ENCODE measurements at places on chromosomes 3 and 15.

DNA sequence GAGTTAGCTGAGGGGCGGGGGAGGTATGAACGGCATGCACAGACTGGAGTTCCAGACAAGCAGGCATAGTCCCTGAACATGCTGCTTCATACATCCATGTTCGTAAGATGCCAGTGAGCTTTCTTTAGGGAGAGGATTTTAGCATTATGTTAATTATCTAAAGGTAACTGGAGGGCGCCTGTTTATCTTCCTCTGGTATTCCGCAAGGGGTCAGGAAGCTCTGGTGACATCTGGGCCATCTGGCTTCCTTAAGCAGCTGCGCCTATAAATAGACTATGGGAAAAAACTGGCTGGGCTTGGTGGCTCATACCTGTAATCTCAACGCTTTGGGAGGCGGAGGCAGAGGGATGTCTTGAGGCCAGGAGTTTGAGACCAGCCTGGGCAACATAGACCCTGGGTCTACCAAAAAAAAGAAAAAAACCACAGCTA is 1.5 kb upstream of the FBXO22 start:
- no peak for DNase-seq

DNA sequence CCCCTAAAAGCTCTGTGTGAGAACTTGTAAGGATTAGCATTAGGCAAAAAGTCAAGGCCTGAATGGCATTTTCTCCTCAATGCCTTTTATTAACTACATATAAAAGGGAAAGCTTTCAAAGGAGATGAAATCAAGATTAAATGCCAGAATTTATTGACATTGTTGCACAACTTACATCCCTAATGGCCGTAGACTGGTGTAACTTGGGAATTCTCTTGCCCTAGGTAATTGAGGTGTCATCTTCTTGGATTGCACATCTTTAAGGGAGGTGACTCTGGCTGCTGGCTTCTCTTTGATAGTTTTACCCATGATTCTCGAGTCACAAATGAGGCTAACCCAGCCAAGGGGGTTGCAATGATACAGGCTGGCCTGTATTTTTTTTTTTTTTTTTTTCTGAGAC is 249.1 kb downstream of the TBL1XR1 start:
- no peak for DNase-seq

GRCh38 chr3:105062853-105063252 is 303.9 kb upstream of the ALCAM start:
- no peak for DNase-seq

DNA sequence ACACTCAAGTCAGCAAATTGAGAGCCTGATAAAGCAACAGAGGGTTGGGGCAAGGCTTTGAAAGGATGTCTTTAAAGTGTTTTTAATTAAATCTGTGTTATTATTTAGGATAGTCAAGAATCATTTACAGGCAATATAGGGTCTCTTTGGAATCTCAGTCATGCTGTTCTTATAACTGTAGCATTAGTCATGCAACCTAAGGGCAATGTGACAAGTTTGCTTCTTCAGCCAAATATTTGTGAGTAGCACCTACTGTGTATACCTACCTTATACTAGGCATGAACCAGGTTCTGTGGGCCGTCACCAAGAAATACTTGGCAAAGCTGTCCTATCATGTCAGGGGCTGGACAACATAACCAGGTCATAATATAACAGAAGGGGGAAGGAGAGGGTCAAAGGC is 184.6 kb upstream of the TRIM42 start:
- no peak for DNase-seq

GRCh38 chr15:65963911-65964482 is 94.7 kb downstream of the RAB11A start:
- no peak for DNase-seq

DNA sequence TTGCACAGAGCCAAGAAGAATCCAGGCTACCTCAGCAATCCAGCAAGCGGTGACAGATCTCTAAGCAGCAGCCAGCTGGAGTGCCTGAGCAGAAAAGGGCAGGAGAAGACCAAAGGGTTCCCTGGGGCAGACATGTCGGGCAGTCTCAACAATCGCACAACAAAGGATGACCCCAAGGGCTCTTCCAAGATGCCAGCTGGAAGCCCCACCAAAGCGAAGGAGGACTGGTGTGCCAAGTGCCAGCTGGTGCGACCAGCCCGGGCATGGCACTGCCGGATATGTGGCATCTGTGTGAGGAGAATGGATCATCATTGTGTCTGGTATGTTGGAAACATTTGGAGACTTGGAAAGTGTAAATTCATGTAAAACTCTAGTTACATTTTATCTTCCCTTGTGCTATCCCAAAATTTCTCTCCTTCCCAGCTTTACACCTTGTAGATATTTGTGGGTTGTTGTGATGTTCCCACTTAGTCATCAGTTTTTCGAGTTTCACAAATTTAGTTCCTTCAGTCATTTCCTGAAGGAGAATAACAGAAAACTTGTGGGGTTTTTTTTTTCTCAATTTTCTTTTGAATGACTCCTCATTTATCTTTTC is 6.4 kb downstream of the ZDHHC23 start:
- no peak for DNase-seq

DNA sequence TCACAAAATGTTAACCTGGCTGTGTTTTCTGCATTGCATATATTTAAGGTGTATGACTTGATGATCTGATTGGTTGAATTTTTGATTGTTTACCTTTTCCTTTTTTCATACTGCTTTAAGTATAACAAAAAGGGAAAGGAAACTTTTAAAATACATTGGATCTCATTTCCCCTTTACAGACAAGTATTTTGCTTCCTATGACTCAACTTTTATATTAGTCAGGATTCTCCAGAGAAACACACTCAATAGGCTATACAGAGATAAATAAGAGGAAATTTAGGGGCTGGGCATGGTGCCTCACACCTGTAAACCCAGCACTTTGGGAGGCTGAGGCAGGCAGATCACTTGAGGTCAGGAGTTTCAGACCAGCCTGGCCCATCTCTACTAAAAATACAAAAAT is 205.8 kb downstream of the TJP1 start:
- no peak for DNase-seq

DNA sequence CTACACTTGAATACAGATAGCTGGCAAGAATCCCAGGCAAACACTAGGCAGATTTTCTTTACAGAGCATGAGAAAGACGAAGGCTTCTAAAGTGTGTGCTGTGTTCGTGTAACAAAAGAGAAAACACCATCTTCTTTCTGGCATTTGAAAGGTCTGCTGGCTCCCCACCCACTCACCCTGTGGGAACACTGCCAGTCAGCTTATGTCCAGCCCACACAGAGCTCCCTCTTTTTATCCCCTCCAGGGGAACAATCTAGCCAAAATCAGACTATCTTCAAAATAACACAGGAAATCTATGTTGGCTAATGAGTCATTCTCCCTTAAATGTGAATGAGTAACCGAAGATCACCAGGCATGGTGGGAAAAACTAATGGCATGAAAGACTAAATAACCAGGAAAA is 45.6 kb upstream of the PAQR5 start:
- DNase-seq = peak; percentile 18

- DNase-seq = no peak
These were observed 23.7 kb downstream of the TPRA1 start for GRCh38 chr3:127566833-127567232.

DNA sequence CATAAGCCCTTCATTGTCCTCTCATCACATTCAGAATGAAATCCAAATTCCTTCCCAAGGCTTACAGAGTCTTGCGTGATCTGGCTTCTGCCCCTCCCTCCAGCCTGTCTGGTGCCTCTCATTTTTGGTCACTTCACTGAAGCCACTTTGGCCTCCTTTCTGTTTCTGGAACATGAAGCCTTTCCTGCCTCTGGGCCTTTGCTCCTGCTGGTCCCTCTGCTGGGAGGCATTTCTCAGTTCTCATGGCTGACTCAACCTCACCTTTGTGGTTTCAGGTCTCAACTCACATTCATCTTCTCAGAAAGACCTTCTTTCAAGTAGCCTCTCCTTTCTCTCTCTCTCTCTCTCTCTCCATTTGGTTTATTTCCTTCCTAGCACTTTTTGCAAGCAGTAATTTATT is 43.9 kb upstream of the BHLHE40 start:
- DNase-seq = no peak

- DNase-seq = no peak
These were observed 48.0 kb downstream of the TPRA1 start for GRCh38 chr3:127542441-127542952.

- DNase-seq = no peak
These were observed 57.9 kb upstream of the DCUN1D1 start for GRCh38 chr3:183038221-183038620.

DNA sequence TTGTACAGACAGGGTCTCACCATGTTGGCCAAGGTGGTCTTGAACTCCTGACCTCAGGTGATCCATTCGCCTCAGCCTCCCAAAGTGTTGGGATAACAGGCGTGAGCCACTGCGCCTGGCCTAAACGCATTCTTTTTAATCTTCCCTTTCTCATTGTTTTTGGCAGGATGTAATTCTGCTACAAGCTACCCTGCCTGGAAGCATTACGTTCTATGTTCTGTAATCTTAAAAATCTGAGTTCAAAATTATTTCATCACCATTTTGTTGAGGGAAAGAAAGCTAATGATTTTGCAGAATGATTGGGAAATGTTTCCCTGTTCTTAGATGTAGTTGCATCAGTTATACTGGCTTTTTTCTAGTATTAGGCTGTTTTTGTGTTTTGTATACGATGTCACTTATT is 71.5 kb downstream of the RGMA start:
- DNase-seq = no peak

- no peak for DNase-seq
These were observed 309.2 kb downstream of the NSUN3 start for GRCh38 chr3:94372026-94372425.

GRCh38 chr3:71989165-71989564 is 204.2 kb upstream of the PROK2 start:
- no peak for DNase-seq

GRCh38 chr3:124439603-124440002 is 290.6 kb upstream of the UMPS start:
- no peak for DNase-seq

- no peak for DNase-seq
These were observed 4.8 kb downstream of the PPP1R14D start for GRCh38 chr15:40823572-40824343.

DNA sequence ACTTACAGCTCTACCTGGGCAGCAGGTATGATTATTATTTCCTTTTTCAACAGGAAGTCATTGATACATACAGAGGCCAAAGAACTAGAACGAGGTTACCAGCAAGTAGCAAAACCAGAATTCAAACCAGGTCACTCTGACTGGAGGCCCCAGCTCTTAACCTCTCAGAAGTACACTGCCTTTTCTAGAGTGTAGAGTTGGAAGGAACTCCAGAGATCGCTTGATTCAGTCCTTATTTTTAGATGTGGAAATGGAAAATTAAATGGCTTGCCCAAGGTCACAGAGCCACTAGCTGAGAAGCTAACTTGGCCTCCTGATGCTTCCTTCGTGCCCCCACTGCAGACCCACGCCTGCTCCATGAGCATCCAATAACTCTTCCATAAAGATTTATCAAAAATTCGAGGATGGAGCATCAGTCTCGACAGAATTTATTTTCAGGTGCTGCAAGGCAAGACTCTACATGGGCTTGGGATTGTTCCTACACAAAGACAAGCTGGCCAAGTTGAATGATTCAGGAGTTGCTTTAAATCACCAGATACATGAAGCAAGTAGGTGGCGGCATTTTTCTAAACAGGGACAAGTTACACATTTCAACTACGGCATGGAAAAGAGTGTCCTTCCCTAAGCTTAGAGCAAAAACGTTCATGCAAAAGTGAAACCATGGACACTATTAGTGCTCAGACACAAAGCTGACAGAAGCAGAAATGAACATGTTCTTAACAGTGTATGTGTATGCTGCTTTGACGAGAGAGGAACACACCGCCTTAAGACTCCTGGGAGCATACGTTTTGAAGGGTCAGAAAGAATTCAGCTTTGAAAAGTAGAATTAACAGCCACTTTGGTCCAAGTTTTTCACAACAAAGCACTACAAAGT is 235.7 kb downstream of the THRB start:
- no peak for DNase-seq

DNA sequence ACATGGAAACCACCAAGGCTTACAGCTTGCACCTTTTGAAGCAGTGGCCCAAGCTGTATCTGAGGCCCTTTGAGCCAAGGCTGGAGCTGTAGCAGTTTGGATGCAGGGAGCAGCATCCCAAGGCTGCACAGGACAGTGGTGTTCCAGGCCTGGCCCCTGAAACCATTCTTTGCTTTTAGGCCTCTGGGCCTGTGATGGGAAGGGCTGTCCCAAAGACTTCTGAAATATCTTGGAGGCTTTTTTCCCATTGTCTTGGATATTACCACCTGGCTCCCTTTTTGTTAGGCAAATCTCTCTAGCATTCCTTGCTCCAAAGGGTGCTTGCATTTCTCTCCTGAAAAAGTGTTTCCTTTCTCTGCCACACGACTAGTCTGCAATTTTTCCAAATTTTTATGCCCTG is 302.8 kb upstream of the MDFIC2 start:
- DNase-seq = no peak

DNA sequence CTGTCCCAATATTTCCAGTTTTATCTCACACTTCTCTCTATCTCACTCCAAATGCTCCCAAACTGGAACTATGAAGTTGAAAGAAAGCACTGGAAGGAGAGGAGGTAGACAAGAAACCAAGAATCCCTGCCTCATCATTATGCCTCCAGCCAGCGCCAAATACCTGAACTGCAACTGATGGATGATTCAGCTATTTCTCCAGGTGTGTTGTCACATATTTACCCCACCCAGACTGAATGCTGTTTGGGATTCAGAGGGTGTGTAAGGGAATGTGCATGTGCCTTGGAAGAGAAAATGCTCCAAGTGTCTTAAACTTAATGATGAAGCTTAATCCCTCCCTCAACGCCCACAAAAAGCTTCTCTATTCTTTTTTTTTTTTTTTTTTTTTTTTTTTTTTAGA is 269.5 kb upstream of the ATP11B start:
- DNase-seq = no peak

DNA sequence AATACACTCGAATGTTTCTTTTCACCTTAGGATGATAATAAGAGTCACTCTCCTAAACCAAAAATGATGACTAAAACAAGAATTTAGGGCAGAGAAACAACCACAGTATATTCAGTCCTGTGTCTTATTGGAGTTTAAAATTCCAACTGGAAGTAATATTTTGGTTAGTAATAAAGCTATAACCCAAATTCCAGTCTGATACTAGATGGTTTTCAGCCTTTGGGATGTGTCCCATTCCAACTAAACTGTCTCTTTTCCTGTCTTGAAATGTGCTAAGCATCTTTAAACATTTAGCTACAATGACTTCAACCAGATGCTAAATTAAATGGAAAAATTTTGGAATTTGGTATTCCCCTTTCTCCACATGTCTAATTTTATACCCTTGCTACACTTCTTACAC is 510.0 kb downstream of the ROBO1 start:
- no peak for DNase-seq

- DNase-seq = no peak
These were observed 501.0 kb downstream of the IGSF11 start for GRCh38 chr3:118533676-118534075.

DNA sequence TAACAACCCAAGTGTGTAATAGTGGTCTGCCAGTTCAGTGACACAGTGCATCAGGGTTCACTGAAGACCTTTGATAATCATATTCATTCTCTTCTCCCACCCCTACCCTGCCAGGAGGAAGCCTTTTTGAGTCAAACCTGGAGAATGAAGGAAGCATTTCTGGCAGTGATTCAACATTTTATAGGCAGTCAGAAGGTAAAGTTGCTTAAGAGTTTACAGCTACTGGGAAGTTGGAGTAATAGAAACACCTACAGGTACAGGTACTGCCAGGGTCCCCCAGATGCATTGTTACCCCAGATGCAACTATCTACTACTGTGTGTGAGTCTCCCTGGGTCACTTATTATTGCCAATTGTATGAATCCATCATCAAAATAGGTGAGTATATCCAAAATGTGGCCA is 146.9 kb upstream of the EIF1B start:
- DNase-seq = no peak
